ENCODE measurements at places on chromosomes 3 and 15.

- DNase-seq = no peak
These were observed 183.8 kb downstream of the MEGF11 start for GRCh38 chr15:66069751-66070150.

GRCh38 chr3:42489937-42490227, 12.6 kb upstream of the VIPR1 start:
- DNase-seq = no peak

GRCh38 chr3:174247687-174248152, 611.4 kb upstream of the NAALADL2 start:
- no peak for DNase-seq

DNA sequence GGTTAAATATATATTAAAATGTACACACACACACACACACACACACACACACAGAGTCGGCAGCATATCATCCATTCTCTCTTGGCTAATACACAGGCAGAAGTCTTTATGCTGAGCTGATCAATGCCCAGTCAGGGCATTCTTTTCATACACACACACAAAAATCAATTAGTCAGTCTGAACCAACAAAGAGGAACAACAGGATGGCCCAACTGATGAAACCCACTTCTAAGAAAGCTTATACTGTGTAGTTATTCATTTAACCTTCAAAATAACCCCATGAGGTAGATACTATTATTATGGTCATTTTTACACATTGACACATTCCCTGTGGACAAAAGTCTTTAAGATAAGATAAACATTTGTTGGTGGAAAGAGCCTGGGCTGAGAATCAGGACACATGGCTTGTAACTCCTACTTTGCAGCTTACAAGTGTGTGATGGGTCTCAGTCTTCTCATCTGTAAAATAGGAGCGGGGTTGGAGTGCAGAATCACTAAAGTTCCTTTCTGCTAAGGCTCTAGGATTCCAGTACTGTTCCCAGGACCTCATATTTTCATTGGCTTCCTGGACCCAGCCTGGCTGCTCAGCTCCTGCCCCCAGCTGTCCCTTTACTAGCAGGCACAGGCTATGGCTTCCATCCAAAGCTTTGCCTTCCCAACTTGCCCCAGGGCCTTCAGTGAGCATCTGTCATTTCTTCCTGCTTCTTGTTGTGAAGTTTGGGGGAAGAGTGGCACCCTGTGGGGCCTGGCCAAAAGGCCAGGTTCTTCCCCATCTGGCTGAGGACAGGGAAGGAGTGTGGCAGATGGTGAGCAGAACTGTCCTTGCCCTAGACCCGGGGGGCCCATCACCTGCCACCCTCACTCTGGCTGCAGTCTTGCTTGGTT, 27.2 kb upstream of the GLCE start:
- no peak for DNase-seq

GRCh38 chr3:72159487-72159886, 374.5 kb upstream of the PROK2 start:
- no peak for DNase-seq

DNA sequence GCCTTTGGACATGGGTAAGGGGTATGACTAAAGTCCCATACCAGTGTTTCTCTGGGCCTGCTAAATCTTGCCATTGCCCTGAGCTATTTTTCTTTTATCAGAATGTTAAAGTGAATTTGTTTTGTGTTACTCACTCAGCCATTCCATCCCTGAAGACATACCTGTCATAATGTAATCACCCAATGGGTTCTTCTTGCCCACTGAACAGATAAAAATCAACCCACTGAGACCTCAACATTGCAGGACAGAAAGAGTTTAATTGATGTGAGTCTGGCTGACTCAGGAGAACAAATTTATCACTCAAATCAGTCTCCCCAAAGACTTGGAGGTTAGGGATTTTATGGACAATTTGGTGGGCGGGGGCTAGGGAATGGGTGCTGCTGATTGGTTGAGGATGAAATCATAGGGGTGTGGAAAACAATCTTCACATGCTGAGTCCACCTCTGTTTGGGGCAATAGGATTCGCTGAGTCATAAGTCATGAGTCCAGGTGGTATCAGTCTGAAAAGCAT, 47.4 kb downstream of the ILDR1 start:
- no peak for DNase-seq

DNA sequence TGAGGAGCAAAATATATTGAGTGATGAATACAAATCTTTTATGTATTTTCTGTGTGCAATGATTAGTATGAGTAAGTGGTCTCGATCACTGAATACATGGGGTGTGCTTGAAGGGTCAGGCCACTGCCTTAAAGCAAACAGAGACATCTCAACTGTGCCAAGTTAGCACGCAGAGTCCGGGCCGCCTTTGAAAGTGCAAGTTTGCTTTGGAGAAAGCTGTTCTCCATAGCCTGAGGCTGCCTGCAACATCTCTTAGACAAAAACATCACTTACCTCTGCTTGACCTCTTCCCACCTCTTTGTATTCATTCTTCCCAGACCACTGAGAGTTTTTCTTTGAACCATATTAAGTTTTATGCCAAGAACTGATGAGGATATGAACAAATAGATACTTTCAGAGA, 267.0 kb downstream of the ZBTB20 start:
- DNase-seq = peak; percentile 96

- no peak for DNase-seq
These were observed 6.5 kb downstream of the BCHE start for GRCh38 chr3:165830746-165831145.

DNA sequence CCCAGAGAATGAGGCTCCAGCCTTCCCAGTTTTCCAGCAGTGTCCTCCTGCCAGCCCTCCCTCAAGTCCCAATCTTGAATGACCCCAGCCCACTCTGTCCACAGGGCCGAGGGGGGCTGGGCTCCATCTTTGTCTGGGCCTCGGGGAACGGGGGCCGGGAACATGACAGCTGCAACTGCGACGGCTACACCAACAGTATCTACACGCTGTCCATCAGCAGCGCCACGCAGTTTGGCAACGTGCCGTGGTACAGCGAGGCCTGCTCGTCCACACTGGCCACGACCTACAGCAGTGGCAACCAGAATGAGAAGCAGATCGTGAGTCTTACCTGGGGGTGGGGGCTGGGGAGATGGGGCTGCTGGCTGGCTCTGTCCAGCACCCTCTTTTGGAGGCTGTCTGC, 5.6 kb upstream of the FES start:
- no peak for DNase-seq

GRCh38 chr3:13280122-13280790, 139.9 kb downstream of the NUP210 start:
- DNase-seq = no peak

DNA sequence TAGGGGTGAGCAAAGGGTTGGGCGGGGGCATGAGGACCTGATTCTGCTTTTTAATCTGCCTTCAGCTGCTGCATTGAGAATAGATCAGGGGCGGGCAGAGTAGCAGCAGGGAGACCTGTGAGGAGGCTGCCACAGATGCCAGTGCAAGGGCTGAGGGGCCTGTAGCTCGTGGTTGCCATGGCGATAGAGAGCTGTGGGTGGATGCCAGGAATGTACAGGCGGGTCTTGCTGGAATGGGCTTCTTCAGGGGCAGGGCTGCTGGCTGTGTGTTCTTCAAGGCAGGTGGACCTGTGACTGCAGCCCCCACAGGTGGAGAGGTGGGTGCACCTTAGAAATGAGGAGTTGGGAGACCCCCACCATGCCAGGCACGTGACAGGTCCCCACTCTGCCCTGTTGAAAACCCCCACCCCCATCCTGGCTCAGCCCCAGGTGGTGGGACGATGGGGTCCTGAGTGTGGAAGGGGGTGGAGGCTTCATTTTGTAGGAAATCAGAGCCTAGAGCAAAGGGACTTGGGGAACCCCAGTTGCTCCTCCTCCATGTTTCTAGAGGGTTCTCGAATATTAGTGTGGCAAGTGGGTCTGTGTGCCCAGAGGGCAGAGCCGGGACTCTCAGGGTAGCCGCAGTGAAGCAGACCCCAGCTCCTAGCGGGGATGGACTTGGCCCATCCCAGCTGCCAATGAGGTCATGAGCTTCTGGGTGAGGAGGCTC, 38.3 kb downstream of the SLC6A6 start:
- peak; percentile 26 for DNase-seq

- DNase-seq = no peak
These were observed 27.3 kb upstream of the FGD5 start for GRCh38 chr3:14791343-14791945.

Data from COR-L47 (cell line).